H1 (cell line): ENCODE measurements at places on chromosomes 3 and 15.

DNA sequence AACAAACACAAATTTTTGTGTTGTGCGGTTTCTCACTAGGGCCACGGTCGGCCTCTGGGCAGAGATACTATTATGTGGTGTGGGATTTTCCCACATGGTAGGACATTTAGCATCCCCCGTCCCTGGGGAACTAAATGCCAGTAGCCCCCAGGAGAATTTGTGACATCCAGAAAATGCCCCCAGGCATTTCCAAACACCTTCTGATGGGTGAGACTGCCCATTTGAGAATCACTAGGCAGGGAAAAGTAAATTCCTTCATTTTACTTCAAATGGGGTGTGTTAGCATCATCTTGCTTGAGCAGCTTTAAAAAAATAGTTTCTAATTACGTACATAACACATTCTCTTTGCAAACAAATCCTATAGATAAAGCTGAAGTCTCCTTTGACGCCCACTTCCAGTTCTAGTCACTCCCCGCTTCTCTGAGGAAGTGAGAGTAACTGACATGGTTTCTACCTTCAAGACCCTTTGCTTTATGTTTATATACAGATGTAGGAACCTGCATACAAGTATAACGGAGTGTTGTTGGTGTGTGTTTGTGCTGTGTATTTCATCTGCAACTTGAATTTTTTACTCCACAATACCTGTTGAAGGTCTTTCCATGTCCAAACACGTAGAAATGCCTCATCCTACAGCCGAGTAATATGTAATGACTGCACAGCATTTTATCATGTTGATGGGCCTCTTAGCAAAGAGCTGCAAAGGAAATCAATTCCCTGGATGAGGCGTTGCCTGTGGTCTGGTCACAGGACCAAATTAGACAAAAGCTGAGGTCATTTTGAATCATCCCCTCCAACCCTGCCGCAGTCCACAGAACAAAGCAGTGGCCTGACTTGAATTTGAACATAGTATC is 31.4 kb upstream of the ZBTB38 start:
- DNase-seq, result no peak

- DNase-seq, result no peak
Measured at GRCh38 chr3:171892457-171892856, 49.3 kb downstream of the TMEM212 start.

GRCh38 chr3:140311428-140311827 is 366.4 kb upstream of the TRIM42 start:
- DNase-seq, result no peak

DNA sequence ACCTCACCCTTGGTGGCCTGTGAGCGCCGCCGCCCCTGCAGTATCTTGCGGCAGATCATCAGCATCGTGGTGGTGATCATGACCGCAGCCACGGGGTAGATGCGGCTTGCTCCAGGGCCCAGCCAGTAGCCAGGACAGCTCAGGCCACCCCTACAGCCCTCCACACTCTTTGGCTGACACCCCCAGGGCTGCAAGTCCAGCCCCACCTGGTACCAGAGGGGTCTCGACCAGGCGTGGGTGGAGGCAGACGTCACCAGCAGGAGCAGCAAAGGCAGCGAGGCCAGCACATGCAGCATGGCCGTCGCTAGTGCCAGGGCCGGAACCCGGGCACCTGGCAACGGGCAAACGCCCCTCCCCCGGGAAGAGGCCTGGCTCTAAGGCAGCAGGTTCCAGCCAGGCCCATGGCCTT is at the start of gene TMEM89:
TMEM89 (minus strand) TSS at position 309 of the 409 bp plus-strand sequence; CDS start at position 296, 13 bp downstream.
- DNase-seq, result no peak
